ENCODE measurements at places on chromosomes 12 and 14.

DNA sequence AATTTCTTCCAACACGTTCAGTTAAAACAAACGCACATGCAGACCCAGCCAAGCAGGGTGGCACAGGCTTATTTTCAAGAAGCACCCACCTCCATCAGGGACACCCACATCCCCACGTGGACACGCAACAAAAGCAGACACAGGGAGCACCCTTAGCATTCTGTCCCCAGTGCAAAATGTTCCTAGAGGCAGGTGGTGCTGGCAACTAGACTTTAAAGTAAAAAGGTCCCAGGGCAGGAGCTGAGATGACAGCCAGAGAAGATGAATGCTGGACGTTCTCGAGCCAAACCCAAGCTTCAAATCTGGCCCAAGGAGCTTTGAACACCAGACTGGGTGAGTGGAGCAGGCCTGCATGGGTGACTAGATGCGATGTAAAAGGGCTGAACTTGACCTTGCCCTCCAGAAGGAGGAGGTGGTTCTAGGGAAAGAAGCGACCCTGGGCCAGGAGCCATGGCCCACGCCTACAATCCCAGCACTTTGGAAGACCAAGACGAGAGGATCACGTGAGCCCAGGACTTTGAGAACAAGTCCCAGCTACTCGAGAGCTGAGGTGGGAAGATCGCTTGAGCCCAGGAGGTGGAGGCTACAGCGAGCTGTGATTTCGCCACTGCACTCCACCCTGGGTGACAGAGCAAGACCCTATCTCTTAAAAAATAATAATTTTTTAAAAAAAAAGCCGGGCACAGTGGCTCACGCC is 47.3 kb downstream of the KDM2B start:
- no peak for DNase-seq

GRCh38 chr12:96769400-96769799 is 137.7 kb upstream of the NEDD1 start:
- no peak for DNase-seq

DNA sequence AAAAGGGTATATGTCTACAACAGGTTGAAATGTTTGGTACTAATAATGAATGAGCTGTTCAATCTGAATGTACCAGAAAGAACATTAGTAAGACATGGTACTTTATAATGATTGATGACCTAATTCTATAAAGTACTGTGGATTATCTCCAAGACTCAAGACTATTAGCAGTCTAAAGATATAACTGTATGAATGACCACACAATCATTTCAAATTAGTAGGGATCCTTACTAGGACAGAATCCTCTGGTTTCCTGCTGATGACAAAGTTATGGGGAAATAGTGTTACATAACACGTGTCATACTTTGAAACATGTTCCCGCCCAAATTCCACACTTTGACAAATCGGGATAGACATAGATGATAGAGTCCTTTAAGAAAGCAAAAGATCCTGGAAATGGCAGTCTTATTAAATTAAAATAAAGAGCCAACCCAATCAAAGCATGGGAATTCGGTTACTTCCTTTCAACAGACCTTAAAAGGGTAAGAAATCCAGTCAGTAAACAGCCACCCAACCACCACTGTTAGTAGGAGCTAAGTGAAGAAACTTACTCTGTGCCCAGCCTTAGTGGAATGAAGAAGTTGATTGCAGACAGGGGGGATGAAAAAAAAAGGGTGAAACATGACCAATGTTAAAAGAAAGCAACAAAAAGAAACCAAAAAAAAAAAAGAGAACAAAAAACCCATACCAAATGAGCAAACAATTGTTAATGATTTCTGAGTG is 2.8 kb downstream of the VPS29 start:
- no peak for DNase-seq

DNA sequence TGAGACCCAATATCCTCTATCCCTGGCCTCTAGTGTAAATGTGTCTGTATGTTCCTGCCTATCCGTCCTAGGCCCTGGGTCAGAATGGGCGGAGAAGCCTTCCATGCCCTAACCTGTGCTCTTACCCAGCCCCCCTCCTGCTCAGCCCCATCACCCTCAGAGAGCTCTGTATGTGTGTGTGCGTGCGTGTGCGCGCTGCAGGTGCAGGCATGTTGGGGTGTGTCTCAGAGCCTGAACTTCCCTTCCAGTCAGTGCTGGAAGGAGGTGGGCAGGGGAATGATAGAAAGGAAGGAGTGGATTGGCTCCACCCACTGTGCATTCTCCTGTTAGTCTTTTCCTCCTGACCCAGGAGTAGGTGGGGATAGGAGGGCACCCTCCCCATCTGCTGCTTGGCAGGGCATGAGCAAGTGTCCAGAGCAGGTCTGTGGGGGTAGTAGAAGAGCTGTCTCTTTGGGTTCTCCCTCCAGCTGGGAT is 7.2 kb downstream of the NAB2 start:
- no peak for DNase-seq
